ENCODE measurements at places on chromosomes 6 and 20.
A peak's percentile ranks its signal among the peaks of the same experiment; 100 is the strongest.

GRCh38 chr6:128659878-128660622 lies 139.7 kb upstream of the PTPRK start:
- no peak for DNase-seq

DNA sequence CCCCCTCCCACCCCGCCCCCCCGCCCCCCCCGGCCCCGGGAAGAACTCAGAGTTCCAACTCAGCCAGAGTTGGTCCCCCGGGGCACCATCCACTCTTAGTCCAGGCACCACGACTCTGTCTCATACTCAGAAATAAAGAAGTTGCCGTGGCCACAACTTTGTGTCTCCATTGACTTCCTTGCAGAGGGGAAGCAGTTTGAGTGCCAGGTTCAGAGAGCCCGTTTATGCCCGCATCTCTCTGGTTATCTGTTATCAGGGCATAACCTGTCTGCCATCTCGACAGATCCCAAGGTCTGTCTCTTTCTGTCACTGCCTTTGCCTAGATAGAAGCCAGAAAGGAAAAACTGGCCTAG lies 605 bp downstream of the CDC5L start:
- peak; percentile 6 for DNase-seq

GRCh38 chr6:147603392-147604081 lies 95.0 kb downstream of the SAMD5 start:
- no peak for DNase-seq

DNA sequence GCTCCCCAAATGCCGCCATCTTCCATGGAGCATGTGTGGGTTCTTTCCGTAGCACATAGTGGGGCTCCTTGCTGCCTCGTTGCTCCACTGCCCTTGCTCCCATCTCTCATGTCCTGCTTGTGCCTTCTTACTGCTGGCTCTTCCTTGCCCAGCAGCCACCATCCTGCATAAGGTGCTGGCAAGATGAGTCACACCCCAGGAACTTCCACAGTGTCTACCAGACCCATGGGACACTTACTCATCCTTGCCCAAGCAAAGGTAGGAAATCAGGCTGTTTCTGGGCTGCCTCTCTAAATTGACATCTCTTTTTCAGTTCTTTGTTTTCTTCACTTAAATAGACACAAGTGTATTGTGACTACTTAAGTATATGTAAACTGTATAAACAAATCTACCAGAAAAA lies 39.4 kb upstream of the RGS17 start:
- no peak for DNase-seq

DNA sequence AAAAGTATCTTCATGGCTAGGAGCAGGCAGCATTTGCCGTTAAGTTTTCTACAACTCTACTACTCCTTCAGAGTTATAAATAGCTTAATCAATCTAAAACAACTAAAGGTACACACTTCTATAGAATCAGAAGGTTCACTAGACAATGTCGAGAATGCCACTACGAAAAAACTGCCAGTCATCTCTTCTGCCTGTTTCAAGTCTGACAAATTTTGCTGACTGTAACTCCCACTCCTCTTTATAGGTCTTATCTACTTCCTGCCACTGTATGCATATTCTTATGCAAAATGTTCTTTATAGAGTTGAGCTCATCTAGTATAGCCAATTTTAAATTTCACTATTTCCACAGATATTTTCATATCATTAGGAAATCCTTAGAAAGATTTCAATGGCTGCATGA lies 160.1 kb downstream of the EYS start:
- DNase-seq: no peak

GRCh38 chr20:41649489-41649888 lies 31.3 kb upstream of the CHD6 start:
- no peak for DNase-seq

DNA sequence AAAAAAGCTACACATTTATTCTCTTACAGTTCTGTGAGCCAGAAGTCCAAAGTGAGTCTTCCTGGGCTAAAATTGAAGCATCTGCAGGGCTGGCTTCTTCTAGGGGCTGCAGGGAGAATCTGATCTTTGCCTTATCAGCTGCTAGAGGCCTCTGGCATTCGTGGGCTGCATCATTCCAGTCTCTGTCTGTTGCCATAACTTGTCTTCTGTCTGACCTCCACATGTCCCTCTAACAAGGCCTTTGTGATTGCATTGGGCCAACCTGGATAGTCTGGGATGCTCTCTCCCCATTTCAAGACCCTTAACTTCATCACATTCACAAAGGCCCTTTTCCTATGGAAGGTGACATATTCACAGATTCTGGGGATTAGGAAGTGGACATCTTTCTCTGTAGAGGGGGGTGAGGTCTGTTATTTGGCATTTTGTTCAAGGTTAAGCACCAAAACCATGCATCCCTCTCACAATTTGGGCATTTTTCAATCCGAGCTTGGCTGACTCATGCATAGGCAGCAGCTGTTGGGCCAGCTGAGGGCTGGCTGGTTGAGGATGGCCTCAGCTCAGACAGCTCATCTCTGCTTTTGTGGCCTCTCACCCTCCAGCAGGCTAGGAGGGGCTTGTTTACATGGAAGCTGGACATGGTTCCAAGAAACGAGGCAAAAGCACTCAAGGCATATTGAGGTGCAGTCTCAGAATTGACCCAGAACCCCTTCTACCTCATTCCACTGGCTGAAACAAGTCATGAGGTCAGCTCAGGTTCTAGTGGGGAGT lies 116.1 kb upstream of the NXT1 start:
- DNase-seq: no peak

DNA sequence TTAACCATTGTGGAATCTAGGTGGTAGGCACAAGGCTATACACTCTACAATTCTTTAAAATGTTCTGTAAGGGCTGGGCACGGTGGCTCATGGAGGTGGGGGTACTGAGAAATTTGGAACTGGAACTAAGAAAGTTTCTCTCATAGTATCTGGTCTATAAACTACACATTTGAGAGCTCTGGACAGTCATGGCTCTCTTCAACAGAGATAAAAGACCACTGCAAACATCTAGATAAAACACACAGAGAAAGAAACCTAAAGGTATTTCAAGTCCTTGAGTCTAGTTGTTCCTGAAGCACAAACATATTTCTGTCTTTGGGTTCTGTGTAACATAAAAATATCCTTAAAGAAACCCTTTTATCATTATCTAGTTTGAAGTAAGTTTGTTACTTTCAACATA lies 35.2 kb downstream of the ILRUN start:
- DNase-seq: no peak

DNA sequence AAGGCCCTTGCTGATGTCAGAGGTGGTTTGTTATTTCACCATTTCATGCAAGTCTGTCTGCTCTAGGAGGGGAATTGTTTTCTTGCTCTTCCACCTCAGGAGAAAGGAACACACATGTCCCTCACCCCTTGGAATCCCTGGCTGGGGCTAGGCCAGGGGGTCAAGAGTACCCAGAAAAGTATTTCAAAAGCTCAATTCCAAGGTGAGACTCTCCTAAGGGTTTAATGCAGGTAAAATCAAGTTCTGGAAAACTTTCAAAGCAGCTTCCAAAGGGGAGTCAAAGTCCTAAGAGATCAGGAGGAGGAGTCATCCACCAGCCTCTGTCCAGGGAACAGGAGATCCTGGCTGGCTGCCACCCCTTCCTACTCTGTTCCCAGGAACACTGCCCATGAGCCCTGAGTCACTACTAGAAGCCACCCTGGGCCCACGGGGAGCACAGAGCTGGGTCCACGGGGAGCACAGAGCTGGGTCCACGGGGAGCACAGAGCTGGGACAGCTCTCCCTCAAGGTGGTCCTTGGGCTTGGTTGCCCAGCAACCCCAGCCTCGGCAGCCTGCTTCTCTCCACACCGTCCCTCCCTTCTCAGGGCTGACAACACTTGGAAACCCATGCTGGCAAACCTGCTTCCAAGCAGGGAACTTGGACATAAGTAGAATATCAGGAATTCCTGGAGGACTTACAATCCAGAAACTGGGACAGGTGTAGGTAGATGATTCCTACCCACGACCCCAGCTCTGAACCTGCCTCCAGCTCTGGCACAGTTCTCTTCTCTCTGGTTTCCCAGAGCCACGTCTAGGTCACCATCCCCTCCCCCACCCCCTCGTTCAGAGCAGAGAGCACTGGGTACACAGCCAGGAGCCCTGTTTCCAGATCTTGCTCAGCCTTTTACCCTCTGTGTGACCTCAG lies 35.3 kb upstream of the CDKN1A start:
- no peak for DNase-seq

- DNase-seq: no peak
Measured at GRCh38 chr6:36296240-36296639, 26.4 kb downstream of the PNPLA1 start.

DNA sequence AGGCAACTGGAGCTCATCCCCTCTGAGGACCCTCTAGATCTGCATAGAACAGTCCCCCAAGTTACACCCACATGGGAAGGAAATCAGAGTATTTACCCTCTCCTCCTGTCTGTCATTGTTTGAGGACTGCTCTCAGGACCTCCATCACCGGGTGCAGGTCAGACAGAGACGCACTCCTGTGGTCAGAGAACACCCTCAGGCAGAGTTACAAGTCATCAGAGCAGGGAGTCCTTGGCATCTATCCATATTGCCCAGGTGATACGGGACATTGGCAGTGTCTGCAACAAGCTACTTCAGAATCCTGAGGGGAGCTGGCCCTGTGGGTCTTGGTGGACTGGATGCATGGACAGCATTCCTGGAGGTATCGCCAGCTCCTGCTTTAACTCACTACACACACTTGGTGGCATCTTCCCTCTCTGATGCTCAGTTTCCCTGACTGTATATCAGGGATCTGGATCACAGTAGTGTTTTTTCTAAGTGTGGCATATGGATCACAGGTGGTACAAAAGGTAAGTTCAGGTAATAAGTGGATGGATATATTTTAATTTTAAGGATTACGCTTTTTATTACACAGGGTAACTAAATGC lies 15.1 kb upstream of the ISM1 start:
- DNase-seq: no peak

DNA sequence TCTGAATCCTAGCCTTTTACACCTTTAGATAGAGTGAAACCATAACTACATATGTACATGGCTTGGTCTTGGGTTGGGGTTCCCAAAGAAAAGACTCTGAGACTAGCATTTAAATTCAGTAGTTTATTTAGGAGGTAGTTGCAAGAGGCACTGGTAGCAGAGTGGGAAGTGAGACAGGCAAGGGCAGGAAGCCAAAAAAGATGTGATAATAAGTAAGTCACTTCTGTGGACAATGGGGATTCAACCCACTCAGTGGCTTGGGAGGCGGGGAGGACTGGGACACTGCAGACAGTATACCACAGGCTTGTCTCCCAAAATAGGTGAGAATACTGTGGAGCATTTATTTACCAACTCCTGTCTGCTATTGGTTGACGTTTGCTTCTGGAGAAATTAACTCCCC lies 131.9 kb downstream of the SLC24A3 start:
- DNase-seq: no peak

DNA sequence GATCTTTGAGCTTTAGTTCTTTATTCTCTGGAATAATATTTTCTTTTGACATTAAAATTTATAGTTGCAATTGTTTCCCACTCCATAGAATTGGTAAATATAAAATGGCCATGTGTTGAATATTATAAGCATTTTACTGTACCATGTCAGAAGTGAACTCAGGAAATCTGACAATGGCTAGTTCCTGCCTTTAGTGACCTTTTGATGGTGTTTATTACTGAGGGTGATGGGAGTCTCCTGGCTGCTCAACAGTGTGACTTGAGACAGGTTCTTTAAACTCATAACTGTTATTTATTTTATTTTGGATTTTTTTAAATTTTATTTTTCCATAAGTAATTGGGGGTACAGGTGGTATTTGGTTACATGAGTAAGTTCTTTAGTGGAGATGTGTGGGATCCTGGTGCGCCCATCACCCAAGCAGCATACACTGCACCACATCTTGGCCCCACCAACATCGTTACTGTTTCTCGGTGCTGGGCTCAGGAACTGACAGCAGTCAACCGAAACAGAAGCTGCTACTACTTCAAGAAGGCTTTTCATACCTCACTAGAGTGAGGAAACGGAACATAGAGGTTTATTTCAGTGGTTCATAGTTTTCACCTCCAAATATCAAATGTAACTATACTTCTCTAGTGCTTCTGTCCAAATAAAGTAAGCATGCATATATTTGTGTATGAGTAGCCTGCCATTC lies 90.4 kb downstream of the PLEKHG1 start:
- DNase-seq: no peak

GRCh38 chr6:114157848-114158247 lies 185.0 kb downstream of the HS3ST5 start:
- DNase-seq: no peak

DNA sequence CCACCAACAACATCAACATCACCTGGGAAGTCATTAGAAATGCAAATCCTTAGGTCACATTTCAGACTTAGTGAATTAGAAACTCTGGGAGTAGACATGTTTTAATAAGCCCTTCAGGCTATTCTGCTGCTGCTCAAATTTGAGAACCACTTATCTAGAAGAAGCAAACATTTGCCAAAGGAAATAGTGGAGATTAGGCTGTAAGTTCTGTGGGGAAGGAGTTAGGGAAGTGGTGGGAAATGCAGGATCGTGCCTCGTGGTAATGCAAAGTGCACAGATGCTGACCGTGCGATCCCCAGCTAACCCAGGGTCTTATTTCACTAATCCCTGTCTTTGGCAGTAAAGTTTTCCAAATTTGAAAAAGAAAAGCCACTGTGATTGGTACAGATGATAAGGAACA lies 328.5 kb downstream of the EPM2A start:
- no peak for DNase-seq

- DNase-seq: no peak
Measured at GRCh38 chr6:89984926-89985750, 90.9 kb downstream of the GJA10 start.

GRCh38 chr20:571754-572441 lies 28.3 kb upstream of the CSNK2A1 start:
- DNase-seq: no peak

GRCh38 chr6:141996823-141997222 lies 135.9 kb upstream of the GJE1 start:
- DNase-seq: no peak

GRCh38 chr20:41176711-41177552 lies 39.6 kb downstream of the PLCG1 start:
- DNase-seq: no peak

DNA sequence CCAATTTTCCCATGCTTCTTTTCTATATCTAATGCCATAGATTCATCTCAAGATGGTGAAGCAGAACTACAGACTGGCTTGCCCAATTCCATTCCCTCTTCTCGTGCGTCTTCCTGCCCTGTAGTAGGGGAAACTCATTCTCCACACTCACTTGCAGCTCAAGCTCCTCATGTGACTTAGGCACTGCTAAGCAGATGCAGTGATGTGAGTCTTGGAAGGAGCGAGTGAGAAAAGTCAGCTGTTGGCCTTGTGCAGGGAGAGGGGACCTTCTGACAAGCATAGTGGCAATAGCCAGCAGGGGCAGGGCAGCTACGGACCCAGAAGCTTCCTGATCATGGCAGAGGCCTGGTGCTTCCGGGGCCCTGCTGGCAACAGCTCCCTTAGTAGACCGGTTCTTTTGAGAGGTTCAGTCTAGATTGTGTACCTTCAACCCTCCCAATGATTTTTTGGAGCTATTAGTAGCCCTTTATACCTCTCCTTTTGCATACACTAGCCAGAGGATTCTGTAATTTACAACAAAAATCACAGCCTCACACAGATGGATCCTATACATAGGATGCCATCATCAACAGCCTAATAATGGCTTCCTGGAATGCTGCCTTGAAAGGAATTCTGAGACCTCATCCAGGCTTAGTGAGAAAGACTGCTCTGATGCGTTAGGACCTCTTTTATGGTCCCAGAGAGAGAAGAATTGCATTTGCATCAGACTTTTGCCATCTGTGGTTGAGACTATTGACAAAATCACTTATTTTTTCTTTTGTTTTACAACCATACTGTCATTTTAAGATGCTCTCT lies 121.5 kb upstream of the RIPOR2 start:
- no peak for DNase-seq

GRCh38 chr20:35326740-35327073 lies 34.5 kb upstream of the FAM83C start:
- no peak for DNase-seq
